Heart left ventricle (tissue), 16 donors: ENCODE measurements at places on chromosomes 1 and 21.

- no peaks in the 10 kb centered on the region for H3K4me1 ChIP-seq
- DNase-seq = no peak
- no peak overlapping the region for H3K4me3 ChIP-seq
- H3K27me3 ChIP-seq = no peaks in the 10 kb centered on the region
- H3K36me3 ChIP-seq = no peaks in the 10 kb centered on the region
These were observed 32.2 kb upstream of the KHDRBS1 start for GRCh38 chr1:31981456-31981839.

DNA sequence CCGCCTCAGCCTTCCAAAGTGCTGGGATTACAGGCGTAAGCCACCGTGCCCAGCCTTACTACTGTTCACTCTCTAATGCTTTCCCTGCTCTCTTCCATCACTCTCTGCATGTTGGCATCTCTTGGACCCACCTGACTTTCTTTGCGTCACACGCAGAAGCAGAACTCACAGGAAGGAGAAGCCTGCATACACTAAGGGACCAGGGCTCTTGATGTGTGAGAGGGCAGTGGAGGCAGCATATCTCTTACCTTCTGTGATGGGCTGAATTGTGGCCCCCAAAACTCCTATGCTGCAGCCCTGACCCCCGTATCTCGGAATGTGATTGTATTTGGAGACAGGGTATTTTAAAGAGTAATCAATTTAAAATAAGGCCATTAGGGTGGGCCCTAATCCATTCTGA lies 26.7 kb upstream of the SLAMF9 start:
- no peaks in the 10 kb centered on the region for H3K4me1 ChIP-seq
- H3K27me3 ChIP-seq = no peaks in the 10 kb centered on the region
- no peak overlapping the region for H3K4me3 ChIP-seq
- no peak overlapping the region for H3K27ac ChIP-seq

GRCh38 chr21:17711896-17712295 lies 99.2 kb upstream of the BTG3 start:
- H3K27me3 ChIP-seq = no peaks in the 10 kb centered on the region
- no peak overlapping the region for H3K27ac ChIP-seq
- no peak for DNase-seq
- H3K4me3 ChIP-seq = no peak overlapping the region
- no peaks in the 10 kb centered on the region for H3K4me1 ChIP-seq

GRCh38 chr1:232630894-232631195 lies 912 bp upstream of the SIPA1L2 start:
- H3K4me3 ChIP-seq = peak overlapping the region; percentile 95
- DNase-seq = no peak
- peaks cover 25% of the 10 kb centered on the region for H3K4me1 ChIP-seq

GRCh38 chr1:186845576-186846210 lies 16.9 kb downstream of the PLA2G4A start:
- no peak overlapping the region for H3K4me3 ChIP-seq
- H3K27ac ChIP-seq = no peak overlapping the region
- H3K4me1 ChIP-seq = no peaks in the 10 kb centered on the region
- H3K36me3 ChIP-seq = no peaks in the 10 kb centered on the region
- no peak for DNase-seq

- no peak for DNase-seq
- H3K4me3 ChIP-seq = no peak overlapping the region
- H3K36me3 ChIP-seq = no peaks in the 10 kb centered on the region
- peaks cover 4% of the 10 kb centered on the region for H3K4me1 ChIP-seq
- no peaks in the 10 kb centered on the region for H3K27me3 ChIP-seq
- no peak overlapping the region for H3K27ac ChIP-seq
These were observed 76.2 kb upstream of the CXADR start for GRCh38 chr21:17436626-17437111.

- H3K27me3 ChIP-seq = no peaks in the 10 kb centered on the region
- peak; percentile 71 for DNase-seq
- H3K36me3 ChIP-seq = no peaks in the 10 kb centered on the region
- H3K4me1 ChIP-seq = peaks cover 56% of the 10 kb centered on the region
- peak overlapping the region; percentile 97 for H3K27ac ChIP-seq
These were observed 3.0 kb downstream of the HSPB7 start for GRCh38 chr1:16014509-16015482.

GRCh38 chr1:227297073-227297793 lies 21.1 kb downstream of the CDC42BPA start:
- DNase-seq = no peak
- H3K27me3 ChIP-seq = no peaks in the 10 kb centered on the region
- H3K4me1 ChIP-seq = peaks cover 17% of the 10 kb centered on the region
- H3K4me3 ChIP-seq = no peak overlapping the region

GRCh38 chr1:202143768-202144401 lies 652 bp downstream of the ARL8A start:
- H3K27me3 ChIP-seq = no peaks in the 10 kb centered on the region
- peak overlapping the region; percentile 94 for H3K27ac ChIP-seq
- DNase-seq = peak; percentile 58

- no peaks in the 10 kb centered on the region for H3K27me3 ChIP-seq
- H3K36me3 ChIP-seq = peaks cover 73% of the 10 kb centered on the region
- DNase-seq = peak; percentile 19
- H3K4me1 ChIP-seq = no peaks in the 10 kb centered on the region
These were observed 64.6 kb downstream of the TRIM11 start for GRCh38 chr1:228341814-228342626.

DNA sequence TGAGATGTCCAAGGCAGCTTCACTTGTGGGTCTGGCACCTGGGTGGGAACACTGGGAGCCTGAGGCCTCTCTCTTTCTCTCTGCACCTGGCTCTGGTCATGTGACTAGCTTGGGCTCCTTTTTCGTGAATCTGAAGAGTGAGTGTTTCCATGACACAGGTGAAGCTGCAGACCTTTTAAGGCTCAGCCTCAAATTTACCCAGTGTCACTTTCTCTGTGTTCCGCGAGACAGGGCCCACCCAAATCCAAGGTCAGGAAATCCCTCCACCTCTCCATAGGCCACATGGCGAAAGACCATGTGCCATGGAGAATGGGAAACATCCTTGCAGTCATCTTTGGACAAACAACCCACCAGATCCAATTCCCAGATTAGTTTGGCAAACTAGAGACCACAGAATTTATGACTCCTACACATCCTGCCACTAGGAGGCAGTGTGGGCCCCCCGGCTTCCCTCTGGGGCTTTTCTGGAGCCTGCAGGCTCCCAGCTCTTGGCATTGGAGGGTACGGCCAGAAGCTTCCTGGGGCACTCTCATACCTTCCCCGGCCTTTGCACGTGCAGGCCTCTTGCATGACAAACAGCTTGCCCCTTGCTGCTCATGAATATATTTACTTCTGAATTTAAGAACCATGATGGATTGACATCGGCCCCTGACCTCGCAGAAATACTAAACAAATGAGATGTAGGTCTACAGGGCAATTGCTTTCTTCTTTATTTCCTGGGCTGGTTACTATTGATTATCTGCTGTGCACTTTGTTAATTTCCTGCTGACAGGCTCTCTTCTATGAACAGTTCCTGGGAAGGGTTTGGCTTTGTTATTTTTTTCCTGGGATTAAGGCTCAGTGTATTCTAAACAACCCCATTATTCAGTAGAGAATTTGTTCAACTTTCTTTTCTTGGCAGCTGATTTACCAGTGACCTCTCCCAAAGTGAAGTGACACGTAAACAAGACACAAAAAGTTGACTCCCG lies 180.7 kb downstream of the KAZN start:
- DNase-seq = no peak
- H3K36me3 ChIP-seq = no peaks in the 10 kb centered on the region

- H3K4me3 ChIP-seq = no peak overlapping the region
- DNase-seq = peak; percentile 77
- peak overlapping the region; percentile 64 for H3K27ac ChIP-seq
- no peaks in the 10 kb centered on the region for H3K27me3 ChIP-seq
- peaks cover 41% of the 10 kb centered on the region for H3K4me1 ChIP-seq
These were observed 21.6 kb upstream of the POFUT2 start for GRCh38 chr21:45309069-45309986.
